Peyer's patch (tissue), 4 donors: ENCODE measurements at places on chromosomes 2 and 18. TPM values are rescaled to one million over a fixed set of nuclear protein-coding genes. Genes with fewer than 3 reads are reported as not detected.

The ECEL1 gene
- not detected for total RNA-seq

DNA sequence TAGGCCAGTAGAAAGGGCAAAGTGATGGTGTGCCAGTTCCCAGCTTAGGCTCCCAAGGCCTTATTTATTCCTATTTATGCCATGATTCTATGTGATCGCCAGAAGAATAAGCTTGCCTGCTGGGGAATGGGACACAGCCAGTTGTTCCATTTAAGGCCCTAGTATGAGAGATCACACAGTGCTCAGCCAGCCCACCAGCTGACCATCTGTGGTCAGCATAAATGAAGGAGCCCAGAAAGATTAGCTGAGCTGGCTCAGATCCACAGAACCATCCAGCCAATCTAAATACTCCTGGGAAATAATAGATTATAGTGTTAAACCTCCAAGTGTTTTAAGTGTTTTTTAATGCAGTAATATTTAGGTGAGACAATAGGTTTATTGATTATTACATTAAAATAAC, 12.6 kb upstream of the L3MBTL4 start:
- no peaks in the 10 kb centered on the region for H3K36me3 ChIP-seq
- H3K27me3 ChIP-seq = no peaks in the 10 kb centered on the region
- H3K27ac ChIP-seq = no peak overlapping the region
- no peak overlapping the region for H3K4me3 ChIP-seq

The MYO7B gene
- total RNA-seq = 214 TPM

The CPLX4 gene
- total RNA-seq = not detected

The RAX gene
- total RNA-seq = not detected

The CTIF gene
- total RNA-seq = 116 TPM
